ENCODE measurements at places on chromosomes 5 and 9.

DNA sequence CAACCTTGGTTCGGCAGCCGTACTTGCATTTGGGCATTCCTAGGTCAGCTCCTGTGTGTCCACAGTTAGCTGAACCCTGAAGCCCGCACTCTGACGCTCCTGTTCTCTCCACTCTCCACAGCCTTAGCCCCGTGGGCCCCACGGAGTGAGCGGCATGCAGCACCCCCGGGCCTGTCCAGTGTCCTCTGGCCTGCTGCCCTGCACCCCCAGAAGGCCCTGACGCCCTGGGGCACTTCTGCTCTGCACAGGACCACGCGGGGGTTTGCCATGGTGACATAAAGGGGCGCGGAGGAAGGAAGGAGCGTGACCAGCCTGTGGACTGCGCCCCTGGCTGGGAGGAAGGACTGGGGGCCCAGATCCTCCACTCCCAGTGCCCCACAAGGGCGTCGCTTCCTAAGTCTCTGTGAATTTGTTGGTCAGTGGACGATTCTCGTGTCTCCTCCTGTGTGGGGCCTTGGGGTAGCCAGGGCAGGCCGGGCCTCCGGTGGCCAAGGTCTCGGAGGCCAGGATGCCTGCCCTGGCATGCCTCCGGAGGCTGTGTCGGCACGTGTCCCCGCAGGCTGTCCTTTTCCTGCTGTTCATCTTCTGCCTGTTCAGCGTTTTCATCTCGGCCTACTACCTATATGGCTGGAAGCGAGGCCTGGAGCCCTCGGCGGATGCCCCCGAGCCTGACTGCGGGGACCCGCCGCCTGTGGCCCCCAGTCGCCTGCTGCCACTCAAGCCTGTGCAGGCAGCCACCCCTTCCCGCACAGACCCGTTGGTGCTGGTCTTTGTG is 13.0 kb downstream of the NDST1 start:
- DNase-seq = no peak

DNA sequence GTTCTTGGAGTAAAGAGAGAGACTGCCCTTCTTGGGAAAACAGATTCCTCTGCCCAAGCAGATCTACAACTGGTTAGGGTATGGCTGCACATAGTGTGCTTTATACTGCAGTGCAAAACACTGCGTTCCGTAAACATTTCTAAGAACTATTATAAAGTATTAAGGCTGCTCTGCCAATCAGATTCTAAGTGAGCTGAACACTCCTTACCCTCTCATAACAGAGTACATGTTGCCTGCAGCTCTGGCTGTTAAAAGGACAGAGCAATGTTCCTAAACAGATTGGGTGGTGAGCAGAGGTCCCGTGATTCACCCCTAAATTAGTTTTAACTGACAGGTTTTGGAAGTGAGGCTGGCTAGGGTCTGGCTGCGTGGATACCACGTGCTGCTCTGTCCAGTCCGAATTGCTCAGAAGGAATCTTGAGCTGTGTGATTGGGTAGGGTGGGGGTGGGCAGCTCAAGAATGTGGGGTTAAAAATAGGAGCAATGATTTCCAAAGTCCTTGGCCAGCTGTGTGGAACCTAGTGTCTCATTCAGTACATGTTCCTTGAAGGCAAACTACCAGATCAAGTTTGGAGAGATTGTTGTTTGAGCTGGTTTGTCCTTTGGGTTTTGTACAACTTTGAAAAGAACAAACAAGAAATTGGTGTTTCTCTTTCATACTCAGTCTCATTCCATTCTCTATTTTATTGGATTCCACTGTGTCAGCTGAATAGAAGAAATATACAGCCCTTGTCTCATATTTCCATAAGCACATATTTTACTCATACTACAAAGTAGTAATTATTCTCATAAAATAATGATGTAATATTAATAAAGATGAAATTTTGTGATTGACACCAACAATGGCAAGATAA is 497.6 kb upstream of the CD180 start:
- no peak for DNase-seq

DNA sequence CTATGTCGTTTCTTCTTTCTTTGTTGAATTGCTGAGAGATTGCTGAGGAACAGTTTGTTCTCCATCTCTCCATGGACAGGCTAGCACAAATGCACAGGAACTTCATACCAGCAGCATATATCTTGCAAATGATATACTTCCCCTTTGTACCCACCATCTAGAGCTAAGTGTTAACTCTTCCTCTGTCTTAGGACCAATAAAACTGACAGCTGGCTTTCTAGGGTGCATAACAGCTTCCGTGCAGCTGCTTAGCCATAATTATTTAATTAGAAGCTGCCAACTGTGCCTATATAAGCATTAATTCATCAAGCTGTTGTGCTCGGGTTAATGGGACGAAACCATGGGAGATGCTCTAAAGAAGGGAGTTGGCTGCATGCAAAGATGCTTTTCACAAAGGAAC is 38.7 kb downstream of the KCTD16 start:
- DNase-seq = no peak

DNA sequence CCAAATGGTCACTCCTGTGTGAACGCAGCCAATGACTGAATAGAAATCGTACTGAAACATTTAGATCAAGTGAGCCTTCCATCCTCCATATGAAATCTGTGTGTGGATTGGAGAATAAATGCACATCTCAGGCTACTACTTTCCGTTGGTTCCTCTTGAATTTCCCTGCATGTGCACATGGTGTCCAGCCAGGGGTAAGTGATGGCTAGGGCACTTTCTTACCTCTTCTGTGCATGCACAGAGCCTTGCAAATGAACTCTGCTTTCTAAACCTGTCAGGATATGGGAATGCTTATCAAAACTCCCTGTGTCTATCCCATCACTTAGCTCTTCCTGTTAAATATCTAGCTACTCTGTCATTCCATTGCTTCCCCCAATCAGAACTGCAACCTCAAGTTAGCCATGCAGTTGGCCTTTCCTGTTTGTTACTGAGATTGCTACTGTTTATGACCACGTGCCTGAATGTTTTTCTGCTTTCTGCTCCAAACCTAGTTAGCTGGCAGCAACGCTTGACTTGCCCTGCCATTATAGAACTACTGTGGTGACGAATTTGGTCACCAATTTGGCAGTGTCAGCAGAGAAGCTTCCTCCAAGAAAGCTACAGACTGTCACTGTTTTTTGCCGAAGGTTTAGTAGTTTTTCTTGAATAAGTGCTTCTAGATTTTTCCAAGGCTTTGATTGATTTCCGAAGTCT is 661.6 kb downstream of the LRRC70 start:
- DNase-seq = no peak

DNA sequence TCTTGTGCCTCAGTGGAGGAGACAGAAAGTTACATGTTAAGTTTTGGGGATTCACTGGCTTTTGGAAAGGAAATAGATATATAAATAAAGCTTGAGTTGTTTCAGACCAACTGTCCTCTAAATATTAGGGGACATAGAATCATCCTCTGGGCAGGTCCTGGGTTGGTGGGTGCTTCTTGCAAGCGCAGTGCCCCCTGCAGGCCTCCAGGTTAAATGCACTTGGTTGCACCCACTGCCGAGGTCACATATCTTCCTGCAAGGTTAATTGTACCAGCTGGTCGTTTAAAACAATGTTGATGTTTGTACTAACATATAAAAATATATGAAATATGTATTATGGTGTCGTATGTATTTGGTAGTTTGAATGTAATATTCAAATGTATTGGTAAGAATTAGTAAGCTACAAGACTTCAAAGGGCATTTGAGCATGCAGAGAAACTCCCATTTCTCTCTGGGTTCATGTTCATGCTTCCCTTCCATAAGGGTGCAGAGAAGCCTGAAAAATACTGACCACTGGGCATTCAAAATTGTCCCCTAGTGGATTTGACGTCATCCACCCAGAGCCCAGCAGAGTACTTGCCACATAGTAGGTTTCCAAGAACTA is 87.0 kb downstream of the ZNF618 start:
- DNase-seq = no peak

GRCh38 chr5:137612576-137612975 is 113.5 kb upstream of the SPOCK1 start:
- no peak for DNase-seq

GRCh38 chr5:177188775-177189174 is 55.2 kb downstream of the NSD1 start:
- DNase-seq = no peak

- no peak for DNase-seq
Measured at GRCh38 chr9:111731928-111732327, 62.8 kb downstream of the SHOC1 start.

DNA sequence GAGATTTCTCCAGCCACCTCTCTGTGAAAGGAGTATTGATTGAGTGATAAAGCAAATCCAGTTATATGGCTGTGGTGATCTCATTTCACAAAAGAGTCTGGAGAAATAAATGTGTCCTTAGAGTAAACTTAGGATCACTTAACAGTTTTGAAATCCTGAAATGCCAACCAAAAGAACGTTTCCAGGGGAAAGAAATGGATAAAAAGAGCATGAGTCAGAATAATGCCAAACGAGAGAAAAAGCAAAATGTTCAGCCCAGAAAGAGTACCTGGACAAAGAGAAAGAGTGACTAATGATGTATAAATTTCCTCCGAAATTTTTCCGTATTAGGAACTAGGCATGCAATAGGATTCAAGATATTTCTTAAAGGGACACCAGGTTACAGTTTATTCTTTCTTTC is 463.1 kb upstream of the CDH10 start:
- DNase-seq = no peak

GRCh38 chr5:102720969-102721368 is 34.1 kb upstream of the PAM start:
- DNase-seq = no peak

DNA sequence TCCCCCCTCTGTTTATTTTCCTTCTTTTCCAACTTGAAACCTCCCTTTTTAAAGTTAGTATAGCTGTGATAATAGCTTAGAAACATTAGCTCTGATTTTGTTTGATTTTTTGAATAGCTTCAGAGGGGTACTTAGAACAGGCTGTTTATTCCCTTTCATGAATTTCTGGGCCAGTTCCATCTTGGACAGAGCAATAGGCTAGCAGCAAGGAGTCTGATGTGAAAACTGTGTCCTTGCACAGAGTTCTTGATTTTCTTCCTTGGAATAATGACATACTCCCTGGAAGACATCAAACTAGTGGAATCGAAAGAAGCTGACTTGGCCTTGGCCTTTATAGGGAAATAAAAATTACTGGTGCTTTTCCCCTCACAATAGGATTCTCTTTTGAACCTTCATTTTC is 32.9 kb downstream of the NTRK2 start:
- DNase-seq = no peak

DNA sequence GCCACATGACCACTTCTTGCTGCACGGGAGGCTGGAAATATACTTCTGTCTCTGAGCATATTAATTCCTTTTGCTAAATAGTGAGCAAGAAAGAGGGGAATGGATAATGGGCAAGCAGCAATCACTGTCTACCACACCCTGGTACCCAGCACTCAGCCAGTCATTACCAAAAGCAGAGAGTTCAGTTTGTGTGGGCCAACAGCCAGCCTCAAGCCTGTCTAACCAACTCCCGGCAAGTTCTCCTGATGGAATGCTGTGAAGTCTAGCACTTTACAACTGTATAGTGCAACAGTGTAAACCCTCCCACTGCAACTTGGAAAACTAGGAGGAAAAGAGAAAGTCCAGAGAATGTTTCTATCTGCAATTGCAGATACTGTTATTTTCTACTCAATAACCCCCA is 47.8 kb downstream of the PLK2 start:
- DNase-seq = no peak

- no peak for DNase-seq
Measured at GRCh38 chr9:134601764-134602163, 39.8 kb upstream of the COL5A1 start.

- no peak for DNase-seq
Measured at GRCh38 chr5:136036293-136036911, 7.6 kb downstream of the TGFBI start.

DNA sequence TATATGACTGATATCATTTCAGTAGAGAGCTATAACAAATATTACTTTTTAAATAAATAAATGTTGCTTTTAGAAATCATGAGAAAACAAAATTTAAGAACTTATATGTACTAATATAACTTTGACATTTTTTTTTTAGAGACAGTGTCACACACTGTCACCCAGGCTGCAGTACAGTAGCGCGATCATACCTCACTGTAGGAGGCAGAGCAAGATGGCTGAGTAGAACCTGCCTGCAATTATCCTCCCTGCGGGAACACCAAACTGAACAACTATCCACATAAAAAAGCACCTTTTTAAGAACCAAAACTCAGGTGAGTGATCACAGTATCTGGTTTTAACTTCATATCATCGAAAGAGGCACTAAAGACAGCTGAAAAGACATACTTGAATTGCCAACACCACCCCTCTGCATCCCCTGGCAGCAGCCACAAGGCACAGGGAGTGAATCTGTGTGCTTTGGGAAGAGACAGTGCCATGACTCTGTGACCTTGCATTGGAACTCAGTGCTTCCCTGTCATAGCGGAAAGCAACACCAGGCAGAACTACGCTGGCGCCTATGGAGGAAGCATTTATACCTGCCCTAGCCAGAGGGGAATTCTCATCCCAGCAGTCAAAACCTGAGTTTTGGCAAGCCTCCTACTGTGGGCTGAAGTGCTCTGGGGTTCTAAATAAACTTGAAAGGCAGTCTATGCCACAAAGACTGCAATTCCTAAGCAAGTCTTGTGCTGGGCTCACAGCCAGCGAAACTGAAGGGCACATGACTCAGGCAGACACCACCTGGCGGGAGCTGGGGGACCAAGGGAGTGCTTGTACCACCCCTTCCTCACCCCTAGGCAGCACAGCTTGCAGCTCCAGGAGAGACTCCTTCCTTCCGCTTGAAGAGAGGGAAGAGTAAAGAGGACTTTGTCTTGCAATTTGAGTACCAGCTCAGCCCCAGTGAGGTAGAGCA is 142.7 kb downstream of the FBXL17 start:
- DNase-seq = no peak

GRCh38 chr9:99973455-99973854 is 67.0 kb downstream of the STX17 start:
- no peak for DNase-seq

DNA sequence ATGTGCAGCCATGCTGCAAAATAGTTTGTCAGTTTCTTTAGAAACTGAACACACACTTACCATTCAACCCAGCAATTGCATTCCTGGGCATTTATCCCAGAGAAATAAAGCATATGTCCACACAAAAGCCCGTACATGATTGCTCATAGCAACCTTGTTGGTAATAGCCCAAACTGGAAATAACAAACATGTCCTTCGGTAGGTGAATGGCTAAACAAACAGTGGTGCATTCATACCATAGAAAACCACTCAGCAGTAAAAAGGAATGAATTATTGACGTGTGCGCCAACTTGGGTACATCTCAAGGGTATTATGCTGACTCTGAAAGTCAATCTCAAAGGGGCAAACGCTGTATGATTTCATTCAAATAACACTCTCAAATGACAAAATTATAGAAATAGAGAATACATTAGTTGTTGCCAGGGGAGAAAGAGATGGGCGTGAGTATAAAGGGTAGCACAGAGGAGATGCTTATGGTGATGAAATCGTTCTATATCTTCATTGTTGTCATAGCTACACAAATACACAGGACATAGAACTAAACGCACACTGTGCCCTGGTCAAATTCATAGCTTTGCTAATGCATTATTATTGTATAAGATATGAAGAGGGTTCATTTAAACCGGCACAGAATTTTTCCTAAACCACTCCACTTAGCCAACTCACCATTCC is 58.2 kb downstream of the DRD1 start:
- DNase-seq = no peak

- no peak for DNase-seq
Measured at GRCh38 chr5:119951330-119951934, 322.1 kb downstream of the FAM170A start.

GRCh38 chr5:71601222-71602026 is 14.3 kb downstream of the MCCC2 start:
- DNase-seq = peak; percentile 33

All from stimulated activated CD4-positive, alpha-beta T cell treated with anti-CD3 and anti-CD28 coated beads, Interleukin-1b, Interleukin-23, amount 100 ng/mL, for 1 hour (primary cell).